ENCODE measurements at places on chromosomes 7 and 10.

DNA sequence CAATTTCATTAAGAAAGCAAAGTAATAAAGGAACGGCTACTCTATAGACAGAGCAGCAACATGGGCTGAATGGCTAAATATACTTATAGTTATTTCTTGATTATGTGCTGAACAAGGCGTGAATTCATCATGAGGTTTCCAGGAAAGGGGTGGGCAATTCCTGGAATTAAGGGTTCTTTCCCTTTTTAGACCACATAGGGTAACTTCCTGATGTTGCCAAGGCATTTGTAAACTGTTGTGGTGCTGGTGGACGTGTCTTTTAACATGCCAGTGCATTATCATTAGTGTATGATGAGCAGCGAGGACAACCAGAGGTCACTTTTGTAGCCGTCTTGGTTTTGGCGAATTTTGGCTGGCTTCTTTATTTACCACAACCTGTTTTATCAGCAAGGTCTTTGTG, 28.5 kb upstream of the ZMYND11 start:
- DNase-seq: no peak

GRCh38 chr10:61684894-61685507, 22.3 kb downstream of the CABCOCO1 start:
- no peak for DNase-seq

- DNase-seq: no peak
Measured at GRCh38 chr7:78412216-78412858, 613.8 kb downstream of the PHTF2 start.

DNA sequence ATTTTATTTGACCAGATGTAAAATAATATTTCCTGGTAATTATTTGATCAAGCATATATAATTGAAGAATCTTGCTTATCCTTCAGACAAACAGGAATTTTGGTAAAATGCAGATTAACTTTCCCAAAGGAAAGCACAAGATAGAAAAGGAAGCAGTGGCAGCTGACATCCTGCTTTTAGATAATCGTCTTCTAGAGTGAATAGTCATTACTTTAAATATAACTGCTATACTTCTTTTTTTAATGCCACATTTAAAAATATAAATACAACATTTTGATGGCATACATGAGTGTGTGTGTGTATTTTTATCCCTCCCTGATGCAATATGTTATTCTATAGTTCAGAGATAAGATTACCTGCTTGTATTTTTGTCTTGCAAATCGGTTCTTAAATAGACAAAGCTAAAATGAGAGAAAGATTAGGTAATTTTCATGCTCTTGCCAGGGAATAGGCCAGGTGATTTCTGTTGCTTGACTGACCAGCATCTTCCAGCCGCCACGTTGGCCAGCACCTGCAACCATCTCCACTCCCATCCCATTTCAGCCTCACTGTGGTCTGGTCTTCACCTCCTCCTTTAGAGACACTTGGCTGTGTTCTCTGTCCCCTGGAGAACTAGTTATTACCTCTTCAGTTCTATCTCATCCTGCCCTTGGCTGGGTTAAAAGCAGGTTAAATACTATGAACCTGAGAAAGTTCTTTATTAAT, 58.1 kb downstream of the MDFIC start:
- no peak for DNase-seq

GRCh38 chr10:126459878-126460481, 71.7 kb upstream of the ADAM12 start:
- DNase-seq: no peak

DNA sequence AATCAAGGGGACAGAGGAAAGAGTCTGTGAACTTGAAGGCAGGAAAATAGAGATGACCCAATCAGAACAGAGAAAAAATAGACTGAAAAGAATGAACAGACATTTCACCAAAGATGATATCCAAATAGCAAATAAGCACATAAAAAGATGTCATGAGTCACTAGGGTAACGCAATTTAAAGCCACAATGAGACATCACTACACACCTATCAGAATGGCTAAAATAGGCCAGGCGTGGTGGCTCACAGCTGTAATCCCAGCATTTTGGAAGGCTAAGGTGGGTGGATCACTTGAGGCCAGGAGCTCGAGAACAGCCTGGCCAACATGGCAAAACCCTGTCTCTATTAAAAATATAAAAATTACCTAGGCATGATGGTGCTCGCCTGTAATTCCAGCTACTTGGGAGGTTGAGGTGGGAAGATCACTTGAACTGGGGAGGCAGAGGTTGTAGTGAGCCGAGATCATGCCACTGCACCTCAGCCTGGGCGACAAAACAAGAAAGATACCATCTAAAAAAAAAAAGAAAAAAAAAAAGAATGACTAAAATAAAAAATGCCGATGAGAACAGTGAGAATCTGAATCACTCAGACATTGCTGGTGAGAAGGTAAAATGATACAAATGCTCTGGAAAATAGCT, 100.9 kb downstream of the LHPP start:
- DNase-seq: no peak

GRCh38 chr7:158073845-158074840, 513.5 kb downstream of the PTPRN2 start:
- no peak for DNase-seq

- no peak for DNase-seq
Measured at GRCh38 chr10:77618117-77618516, 19.5 kb downstream of the KCNMA1 start.

DNA sequence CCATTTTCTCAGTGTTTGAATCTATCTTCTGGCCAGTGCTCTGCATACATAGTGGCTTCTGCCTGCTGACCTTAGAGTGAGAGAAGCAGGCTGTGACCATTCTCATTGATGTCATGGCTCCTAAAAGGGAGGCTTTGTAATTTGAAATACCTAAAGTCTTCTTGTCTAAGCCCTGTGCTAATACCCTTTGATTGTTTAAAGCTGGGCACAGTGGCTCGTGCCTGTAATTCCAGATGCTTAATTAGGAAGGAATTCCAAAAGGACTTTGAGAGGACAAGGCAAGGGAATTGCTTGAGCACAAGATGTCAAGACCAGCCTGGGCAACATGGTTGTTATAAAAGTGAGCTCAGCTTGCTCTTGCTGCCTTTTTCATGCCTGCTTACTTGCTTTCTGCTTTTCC, 81.7 kb downstream of the APBB1IP start:
- DNase-seq: no peak

DNA sequence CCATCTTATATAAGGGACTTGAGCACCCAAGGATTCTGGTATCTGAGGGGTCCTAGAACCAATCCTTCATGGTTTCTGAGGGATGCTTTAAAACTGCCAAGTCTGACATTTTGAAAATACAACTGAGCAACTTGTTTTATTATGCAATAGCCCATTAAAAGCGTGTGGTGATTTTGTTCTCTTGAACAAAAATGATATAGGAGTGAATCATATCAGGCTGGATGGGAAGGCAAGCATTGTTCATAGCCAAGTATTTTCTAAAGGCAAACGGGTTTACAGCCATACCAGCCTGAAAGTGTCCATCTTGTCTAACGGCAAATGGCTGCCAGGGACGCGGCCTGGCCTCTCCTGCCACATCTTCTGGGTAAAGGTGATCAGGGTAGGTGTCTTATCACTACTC, 23.4 kb downstream of the RPP38 start:
- DNase-seq: no peak

DNA sequence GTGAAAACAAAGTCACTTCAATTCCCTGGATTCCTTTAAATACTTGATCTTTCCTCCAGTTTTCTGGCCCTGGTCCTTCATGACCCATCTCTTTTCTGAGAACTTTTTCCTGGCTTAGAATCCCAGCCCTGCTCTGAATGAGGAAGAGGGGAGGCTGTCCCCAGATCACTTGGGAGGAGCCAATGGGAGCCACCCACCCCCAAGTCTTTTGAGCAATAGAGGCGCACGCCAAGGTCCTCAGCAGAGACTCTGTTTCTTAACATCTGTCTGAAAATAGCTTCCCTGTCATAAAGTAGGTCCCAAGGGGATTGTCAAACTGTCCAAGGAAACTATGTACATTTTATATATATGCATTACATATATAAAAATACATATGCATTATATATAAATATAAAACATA, 126.8 kb downstream of the ADRA2A start:
- DNase-seq: no peak

GRCh38 chr10:110460111-110460809, 37.4 kb upstream of the DUSP5 start:
- no peak for DNase-seq

- no peak for DNase-seq
Measured at GRCh38 chr7:140334341-140335057, 63.8 kb downstream of the SLC37A3 start.

- DNase-seq: no peak
Measured at GRCh38 chr7:140081774-140082425, 19.1 kb upstream of the PARP12 start.

- DNase-seq: no peak
Measured at GRCh38 chr7:36348256-36348655, 41.4 kb upstream of the ANLN start.

DNA sequence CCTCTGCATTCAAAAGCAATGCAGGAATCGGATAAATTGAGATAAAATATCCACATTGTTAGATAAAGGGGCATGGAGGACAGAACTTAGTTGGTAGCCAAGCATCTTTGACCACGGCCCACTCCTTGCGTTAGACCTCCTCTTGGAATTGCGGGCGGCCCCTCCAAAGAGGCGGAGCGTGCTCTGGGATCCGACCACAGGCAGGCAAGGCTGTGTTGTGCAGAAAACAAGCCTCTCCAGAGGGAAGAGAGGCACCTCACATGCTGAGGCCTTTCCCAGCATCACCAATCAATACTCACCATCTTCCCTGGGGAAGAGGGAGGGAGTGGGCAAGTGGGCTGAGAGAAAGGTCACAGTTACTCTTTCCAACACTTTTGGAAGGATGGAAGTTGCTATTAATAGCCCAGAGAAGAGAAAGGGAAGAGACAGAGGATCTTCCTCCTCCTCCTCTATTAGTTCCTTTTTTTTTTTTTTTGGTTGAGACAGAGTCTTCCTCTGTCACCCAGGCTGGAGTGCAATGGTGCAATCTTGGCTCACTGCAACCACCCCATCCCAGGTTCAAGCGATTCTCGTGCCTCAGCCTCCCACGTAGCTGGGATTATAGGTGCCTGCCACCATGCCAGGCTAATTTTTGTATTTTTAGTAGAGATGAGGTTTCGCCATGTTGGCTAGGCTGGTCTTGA, 49.7 kb upstream of the NRF1 start:
- DNase-seq: no peak

DNA sequence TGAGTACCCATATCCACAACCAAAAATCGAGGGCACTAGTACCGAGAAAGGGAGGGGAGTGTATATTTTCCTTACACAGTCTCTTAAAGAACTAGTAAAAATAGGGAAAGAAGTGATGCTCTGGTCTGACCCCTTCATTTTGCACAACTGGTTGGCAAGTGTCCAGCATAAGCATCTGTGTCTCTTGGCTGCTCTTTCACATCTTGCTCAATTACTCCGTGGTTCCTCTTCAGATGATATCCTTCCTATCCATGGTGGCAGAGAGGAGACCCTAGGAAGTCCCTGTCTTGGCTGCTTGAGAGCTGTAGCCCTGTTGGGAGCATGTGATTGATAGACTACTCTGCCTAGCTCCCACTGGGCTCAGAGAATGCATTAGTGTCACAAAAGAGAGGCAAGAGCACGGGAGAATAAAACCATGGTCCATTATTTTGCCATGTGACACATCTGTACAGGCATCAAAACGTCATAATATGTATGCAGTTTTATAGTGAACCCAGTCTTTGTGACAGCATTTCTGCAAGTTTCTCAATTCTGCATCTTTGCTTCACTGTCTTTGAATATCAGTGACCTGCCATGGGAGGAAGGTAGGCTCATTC, 111.8 kb upstream of the ANKRD1 start:
- no peak for DNase-seq

DNA sequence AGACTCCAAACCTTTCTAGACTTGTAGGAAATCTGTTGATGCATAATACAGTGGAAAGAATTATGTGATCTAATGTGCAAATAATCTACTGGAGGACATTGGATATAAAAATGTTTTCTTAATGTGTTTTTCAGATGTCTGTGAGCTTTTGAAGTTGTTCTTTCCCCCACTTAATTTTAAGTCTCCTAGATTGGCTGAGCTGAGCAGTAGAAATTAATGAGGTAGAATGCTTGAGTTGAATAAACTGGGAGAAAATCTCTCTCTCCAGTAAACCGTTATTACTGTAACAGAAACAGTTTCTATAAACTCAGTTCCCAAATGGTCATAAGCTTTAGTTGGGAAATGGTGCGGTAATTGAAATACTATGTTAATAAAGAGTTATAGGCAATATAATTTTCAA, 15.7 kb downstream of the CSGALNACT2 start:
- DNase-seq: no peak

- no peak for DNase-seq
Measured at GRCh38 chr10:102962951-102963755, 45.1 kb downstream of the CNNM2 start.

- peak; percentile 37 for DNase-seq
Measured at GRCh38 chr10:11208908-11209829, 191.5 kb downstream of the CELF2 start.

GRCh38 chr7:37031571-37032257, 307.4 kb upstream of the AOAH start:
- DNase-seq: no peak

GRCh38 chr7:101999393-101999792, 182.0 kb downstream of the CUX1 start:
- DNase-seq: no peak

- DNase-seq: no peak
Measured at GRCh38 chr7:68348401-68348800, 1249.9 kb upstream of the AUTS2 start.

- DNase-seq: no peak
Measured at GRCh38 chr10:104253606-104254410, 884 bp upstream of the GSTO1 start.

GRCh38 chr10:3766046-3766756, 18.8 kb downstream of the KLF6 start:
- DNase-seq: no peak
